MM.1S (cell line): ENCODE measurements at places on chromosomes 1 and 21.
A peak's percentile ranks its signal among the peaks of the same experiment; 100 is the strongest.

DNA sequence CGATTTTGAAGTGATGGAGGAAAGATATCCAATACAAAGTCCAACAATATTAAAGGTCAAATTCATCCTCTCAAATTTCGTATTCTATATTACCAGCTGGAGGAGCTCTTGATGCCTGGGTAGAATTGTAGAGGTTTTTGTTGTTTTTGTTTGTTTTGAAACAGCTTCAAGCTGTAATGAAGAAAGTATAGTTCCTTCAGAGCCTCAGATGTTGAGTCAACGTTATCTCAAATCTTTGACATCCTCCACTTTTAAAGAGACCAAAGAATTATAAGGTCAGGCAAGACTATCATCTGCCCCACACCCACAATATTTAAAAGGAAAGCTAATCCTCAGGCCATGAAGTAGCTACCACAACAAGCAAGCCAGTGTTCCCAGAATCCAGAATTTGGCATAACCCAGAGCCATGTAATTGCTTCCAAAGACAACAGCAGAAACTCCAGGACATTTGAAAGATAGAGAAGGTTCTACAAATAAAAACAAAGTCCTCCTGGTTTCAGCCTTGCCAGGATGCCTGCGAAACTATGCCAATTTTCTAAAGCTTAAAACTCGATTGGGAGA, 24.9 kb downstream of the VAV3 start:
- no peak for DNase-seq

DNA sequence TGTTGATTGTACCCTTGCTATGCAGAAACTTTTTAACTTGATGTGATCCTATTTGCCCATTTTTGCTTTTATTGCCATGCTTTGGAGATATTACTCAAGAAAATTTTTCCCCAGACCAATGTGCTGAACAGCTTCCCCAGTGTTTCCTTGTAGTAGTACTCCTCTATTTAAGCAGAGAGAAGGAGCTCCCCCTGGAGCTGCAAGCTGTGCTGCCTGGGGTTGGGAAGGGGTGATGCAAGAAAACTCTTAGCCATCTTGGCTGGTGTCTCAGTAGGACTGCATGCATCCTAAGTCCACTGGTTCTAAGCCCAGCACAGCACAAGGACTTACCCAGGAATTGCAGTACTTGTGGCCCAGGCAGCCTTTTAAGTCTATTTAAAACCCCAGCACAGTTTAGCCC, 121.6 kb downstream of the NTMT2 start:
- DNase-seq, result no peak

GRCh38 chr1:186550832-186551231, 89.9 kb upstream of the PDC start:
- no peak for DNase-seq

- peak; percentile 61 for DNase-seq
Measured at GRCh38 chr1:25796811-25797458, 3.1 kb upstream of the SELENON start.

- no peak for DNase-seq
Measured at GRCh38 chr1:178941261-178941689, 70.4 kb upstream of the ANGPTL1 start.

DNA sequence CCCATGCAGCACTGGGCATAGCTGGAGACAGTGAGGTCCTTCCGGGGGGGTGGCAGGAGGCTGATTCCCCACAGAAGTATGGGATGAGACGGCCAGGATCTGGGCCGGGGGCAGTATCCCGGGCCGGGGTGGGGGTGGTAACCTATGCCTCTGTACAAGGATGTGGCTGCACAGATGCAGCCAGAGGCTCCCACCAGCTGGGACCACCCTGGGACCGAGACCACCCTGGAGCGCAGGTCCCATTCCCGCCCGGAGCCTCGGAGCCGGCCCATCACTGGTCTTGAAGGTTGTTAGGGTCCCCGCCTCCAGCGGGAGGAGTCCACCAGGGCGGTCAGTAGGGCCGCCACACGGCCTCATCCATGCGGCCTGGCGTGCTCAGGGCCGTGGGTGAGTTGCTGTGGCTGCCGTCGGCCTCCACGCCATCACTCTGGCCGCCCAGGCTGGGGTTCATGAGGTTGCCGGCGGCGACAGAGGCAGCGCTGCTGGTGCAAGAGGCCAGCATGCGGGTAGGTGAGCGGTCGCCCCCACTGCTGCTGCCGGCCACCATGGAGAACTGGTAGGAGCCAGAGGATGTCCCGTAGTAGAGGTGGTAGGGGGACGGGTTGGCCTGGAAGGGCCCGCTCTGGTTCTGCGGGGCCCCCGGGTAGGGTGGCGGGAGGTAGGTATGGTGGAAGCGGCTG, 28.1 kb downstream of the RUNX3 start:
- DNase-seq, result no peak

GRCh38 chr1:172742599-172743500, 83.9 kb downstream of the FASLG start:
- peak; percentile 61 for DNase-seq

GRCh38 chr21:45498646-45499000, 43.6 kb downstream of the SLC19A1 start:
- DNase-seq, result no peak

GRCh38 chr1:150132372-150132771, 17.3 kb upstream of the PLEKHO1 start:
- DNase-seq, result no peak

GRCh38 chr21:29145852-29146453, 15.5 kb downstream of the MAP3K7CL start:
- no peak for DNase-seq

- DNase-seq, result no peak
Measured at GRCh38 chr1:221878134-221878533, 136.2 kb upstream of the DUSP10 start.

DNA sequence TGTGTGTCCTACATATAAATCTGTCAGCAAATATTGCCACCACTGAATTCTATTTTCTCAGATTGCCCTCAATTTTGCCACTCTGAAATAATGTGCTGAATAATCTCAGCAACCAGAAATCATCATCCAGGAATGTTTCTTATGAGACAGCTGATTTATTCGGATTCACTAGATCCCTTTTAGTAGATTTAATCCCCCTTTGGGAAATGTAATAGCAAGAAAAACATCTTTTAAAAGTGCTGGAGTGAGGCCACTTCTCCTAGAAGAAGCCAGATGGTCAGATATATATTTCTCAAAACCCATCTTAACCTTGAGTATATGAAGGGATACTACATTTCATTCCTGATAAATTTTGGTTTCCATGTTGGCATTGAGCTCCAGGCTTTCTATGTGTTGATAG, 327.7 kb downstream of the SMYD3 start:
- DNase-seq, result no peak

DNA sequence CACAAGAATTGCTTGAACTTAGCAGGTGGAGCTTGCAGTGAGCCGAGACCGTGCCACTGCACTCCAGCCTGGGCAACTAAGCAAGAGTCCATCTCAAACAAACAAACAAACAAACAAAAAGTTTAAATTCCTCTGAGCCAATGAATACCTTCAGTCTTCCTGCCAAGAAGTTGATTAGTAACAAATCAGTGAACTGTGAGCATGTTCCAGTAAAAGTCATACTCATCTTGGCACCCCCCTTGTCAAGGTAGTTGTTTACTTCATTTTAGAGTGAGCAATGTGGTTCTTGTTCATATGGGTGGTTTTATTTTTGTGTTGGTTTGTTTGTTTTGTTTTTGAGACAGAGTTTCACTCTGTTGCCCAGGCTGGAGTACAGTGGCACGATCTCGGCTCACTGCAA, 18.0 kb upstream of the SLC2A7 start:
- DNase-seq, result no peak

DNA sequence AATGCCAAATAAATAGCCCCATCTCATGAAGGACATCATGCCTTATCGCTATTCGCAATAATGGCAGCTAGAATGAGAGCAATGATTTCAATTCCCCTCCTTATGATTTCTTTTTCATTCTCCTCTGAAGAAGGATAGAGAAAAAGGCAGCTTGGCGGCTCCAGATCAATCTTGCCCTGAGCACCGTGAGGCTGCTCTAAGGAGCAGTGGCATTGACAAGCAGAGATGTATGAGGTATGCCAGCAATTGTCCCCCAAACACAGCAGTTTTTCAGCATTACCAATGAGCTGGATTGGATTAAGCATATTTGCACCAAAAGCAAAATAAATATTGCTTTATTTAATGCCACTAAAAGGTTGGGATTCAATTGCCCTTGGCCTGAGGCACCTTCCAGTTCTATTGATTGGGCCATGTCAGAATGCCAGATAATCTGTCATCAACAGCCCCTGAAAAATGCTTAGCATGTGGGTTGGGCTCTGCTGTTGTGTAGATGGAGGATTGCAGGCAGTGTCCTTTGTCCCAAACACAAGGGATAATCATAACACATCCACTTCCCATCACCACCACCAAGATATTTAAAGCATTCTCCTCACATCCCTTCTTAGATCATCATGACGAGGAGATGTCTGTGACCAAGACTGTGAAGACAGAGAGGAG, 135.7 kb downstream of the BEND5 start:
- DNase-seq, result no peak

- DNase-seq, result peak; percentile 51
Measured at GRCh38 chr1:176559878-176560277, 96.9 kb downstream of the PAPPA2 start.

DNA sequence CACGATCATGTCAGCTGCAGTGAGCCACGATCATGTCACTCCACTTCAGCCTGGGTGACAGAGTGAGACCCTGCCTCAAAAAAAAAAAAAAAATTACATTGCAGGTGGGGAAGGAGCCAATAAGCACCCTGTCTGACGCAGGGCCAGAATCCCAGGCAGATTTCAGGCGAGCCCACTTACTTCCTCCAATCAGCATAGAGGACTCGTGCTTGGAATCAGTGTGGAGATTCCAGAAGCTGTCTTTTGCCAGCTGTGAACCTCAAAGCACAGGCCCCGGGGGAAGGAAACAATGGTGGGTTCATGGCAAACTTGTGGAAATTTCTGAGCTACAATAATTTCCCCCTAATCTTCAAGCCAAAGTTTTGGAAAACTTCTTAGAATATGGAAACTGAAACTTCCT, 178.2 kb upstream of the ZNF644 start:
- DNase-seq, result no peak
